ENCODE measurements at places on chromosomes 3 and 15.

DNA sequence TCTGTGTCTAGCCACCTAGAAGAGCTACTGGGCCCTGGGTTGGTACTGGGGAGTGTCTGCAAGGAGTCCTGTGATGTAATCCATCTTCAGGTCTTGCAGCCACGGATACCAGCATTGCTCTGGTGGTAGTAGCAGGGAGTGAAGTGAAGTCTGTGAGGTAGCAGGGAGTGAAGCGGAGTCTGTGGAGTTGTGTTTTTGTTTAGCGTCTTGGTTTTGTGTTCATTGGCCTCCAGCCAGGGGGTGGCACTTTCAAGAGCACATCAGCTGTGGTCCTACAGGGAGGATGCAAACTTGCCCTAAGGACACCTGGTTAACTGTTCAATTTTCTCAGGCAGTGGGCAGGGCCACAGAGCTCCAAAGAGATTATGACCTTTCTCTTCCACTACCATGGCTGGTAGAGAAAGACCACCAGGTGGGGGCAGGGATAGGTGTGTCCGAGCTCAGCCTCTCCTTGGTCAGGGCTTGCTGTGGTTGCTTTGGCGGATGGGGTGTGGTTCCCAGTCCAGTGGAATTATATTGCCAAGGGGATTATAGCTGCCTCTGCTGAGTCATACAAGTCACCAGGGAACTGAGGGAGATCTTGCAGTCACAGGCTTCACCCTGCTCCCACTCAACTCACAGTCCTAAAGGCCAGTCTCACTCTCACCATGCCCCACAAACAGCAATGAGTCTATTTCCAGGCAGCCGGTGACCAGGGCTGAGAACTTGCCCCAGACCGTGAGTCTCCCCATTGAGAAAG is 424.7 kb downstream of the ZBBX start:
- DNase-seq = no peak

- no peak for DNase-seq
These were observed 62.3 kb upstream of the SEC13 start for GRCh38 chr3:10382892-10383849.

- no peak for DNase-seq
These were observed 205.8 kb downstream of the ALCAM start for GRCh38 chr3:105572501-105572900.

GRCh38 chr15:38899300-38899699 is 334.7 kb upstream of the RASGRP1 start:
- no peak for DNase-seq
